Globus pallidus (tissue), 1 donor: ENCODE measurements at places on chromosomes 13 and 19.
A peak's percentile ranks its signal among the peaks of the same experiment; 100 is the strongest.

DNA sequence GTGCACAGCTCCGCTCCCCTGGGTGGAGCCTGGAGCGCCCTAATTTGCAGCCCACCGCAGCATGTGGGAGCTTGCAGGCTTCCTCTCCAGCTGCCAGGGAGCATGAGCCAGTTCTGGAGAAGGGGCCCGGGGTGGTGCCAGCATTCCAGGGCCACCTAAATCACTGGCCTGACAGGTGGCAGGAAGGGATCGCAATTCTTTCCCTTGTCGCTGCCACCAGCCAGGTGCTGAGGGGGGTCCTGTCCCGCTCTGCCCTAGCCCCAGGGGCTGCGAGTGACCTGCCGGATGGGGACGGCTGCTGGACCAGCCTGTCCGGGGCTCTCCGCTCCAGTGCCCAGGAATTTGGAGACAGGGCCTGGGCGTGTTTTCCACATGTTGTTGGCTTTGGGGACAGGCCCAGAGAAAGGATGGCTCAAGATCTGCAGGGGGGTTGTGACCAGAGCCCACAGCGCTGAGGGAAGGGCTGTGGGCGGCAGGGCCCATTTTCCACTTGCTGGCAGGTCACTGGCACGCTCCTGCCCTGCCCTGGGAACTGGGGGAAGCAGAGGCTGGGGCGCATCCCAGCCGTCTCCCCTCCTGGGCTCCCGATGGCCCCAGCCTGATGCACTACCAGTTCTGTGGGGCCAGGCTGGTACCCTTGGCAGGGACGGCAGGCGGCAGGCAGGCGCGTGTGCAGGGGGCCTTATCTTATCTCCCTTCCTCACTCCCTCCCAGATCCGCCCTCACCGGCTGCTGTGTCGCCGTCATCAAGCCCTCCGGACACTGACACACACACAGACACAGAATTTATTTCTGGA lies 9.5 kb downstream of the NDUFA11 start:
- DNase-seq, result no peak

DNA sequence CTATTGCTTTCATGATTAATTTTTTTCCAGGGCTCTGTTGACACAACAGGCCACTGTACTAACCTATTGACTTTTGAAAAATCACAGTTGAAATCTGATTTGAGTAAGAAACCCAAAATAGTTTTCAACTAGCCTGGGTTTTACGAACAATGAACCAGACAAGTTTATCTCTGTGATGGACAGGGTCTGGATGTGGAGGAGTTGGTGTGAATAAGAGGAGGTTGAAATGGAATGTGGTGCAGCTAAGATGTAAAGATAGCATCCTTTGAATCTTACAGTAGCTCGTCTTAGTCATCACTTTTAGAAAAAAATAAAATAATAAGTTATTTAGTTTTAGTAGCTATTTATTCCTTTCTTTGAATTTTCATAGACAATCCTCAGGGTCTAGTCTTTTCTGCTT lies 8.3 kb upstream of the OXGR1 start:
- DNase-seq, result no peak

DNA sequence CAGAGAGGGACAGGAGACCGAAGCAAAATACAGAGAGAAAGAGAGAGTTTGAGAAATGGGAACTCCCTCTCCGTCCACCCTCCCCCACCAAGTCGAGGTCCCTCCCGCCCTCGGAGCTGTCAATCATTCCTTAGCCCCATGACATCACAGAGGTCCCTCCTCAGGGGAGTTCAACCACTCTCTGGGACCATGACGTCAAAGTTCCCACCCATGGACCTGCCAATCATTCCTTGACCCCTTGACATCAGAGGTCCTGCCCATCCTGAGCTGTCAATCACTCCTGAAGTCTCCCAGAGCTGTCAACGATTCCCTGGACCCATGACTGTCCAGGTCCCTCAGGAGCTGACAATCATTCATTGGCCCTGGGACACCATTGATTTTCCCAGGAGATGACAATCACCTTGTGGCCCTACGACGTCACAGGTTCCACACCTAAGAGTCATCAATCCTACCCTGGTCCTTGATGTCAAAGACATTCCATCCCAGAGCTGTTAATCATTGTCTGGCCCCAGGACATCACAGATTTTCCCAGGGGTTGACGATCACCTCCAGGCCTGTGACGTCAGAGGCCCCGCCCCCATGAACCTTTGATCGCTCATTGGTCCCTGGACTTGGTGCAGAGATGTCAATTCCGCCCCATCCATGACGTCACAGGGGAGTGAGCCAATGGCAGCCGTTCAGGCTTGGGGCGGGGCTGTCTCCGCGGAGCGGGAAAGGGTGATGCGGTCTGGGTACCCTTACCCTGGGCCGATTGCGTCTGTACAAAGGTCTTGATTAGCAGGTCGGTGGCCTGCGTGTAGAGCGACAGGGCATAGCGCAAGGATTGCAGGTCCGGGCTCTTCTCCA lies 61.7 kb downstream of the COLGALT1 start:
- DNase-seq, result no peak

DNA sequence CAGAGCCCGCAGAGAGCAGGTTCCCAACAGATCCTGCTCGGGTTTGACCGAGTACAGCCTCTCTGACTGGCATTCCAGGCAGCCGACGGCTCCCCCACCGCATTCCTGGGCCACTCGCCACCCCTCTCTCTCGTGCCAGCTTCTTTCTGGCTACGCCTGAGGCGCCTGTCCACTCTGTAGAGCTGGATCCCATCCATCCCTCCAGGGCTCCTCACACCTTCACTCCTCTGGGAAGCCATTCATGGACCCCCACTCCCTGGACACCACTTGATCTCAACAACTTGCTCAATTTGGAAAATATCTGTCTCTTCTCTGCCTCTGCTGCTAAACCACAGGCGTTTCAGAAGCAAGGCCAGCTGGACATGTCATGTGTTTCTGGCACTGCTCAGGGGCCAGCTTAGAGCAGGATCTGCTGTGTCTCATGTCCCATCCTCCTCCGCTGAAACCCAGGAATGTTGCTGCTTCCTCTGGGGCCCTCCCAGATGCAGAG lies 30.6 kb upstream of the ATP1A3 start:
- DNase-seq, result peak; percentile 7

- no peak for DNase-seq
Measured at GRCh38 chr13:69109891-69110525, 997.6 kb upstream of the ATXN8OS start.
